Omental fat pad (tissue), 4 donors: ENCODE measurements at places on chromosomes 12 and 14. TPM values are rescaled to one million over a fixed set of nuclear protein-coding genes. Genes with fewer than 3 reads are reported as not detected.

The DERA gene
- total RNA-seq = 28.8 TPM

The PIK3C2G gene
- total RNA-seq = 0.47 TPM

The FAR2 gene
- total RNA-seq = 21.5 TPM

The REM2 gene
- 0.24 TPM for total RNA-seq

The RNF31 gene
- total RNA-seq = 64.2 TPM

GRCh38 chr12:1635301-1636095 is 6.5 kb downstream of the WNT5B start:
- no peak for DNase-seq

- no peak for DNase-seq
Observed at GRCh38 chr12:76402259-76402658, 54.0 kb upstream of the BBS10 start.

DNA sequence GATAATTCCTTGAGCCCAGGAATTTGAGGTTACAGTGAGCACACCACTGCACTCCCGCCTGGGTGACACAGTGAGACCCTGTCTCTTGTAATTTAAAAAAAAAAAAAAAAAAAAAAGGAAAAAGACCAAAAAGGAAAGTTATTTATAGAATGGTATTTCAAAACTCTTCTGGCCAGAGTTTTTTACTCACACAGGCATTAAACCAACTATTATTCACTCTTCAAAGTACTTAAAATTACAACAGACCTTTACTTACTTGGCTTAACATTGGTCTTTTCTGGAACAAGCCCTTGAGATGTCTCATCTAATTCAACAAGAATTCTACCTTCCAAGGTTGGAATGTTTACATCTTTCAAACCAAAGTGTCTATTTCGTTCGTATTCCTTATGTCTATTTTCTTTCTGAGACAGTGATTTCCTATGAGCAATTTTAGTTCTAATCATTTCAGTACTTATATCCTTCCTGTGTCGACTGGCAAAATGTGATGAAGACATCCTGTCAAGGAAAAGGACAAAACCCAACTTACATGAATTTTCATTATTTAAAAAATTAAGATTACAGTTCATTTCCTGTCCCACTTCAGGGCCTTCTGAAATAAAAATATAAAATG is 2.6 kb downstream of the DLGAP5 start:
- no peak for DNase-seq

DNA sequence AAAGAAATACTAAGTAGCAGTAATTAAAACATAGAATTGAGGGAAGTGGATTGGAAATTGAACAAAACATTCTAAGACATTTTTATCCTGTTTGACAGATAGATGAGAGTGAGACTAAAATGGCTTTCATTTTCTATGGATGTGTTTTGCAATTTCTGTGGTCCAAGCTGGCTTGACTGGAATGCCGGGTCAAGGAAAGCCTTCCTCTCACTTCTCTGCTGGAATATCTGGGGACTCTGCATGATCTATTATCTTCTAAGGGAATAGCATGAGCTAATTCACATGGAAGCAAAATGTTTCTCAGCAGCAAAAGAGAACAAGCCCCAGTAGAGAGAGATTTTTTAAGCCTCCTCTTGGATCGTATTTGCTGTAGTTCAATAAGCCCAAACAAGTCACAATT is 407.9 kb upstream of the ATXN7L3B start:
- no peak for DNase-seq

DNA sequence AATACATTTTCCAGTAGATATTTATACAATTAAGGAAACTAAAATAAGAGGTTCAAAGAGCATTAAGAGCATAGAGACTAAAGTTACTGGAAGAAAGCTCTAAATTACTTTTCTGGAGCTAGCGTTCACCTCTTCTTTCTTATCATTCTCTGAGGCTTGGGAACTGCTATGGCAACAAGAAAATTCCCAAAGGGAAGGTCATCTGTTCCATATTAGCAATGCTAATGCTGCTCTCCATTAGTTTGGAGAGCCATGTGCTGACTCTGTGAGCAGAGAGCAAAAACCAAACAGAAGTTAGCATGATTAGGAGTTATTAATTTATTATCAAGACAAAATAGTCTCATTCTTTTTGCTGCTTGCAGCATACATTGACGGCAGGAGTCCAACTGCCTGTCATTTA is 143.1 kb upstream of the SLC16A7 start:
- DNase-seq = no peak

- DNase-seq = peak; percentile 11
Observed at GRCh38 chr14:104436047-104436591, 143.4 kb upstream of the C14orf180 start.

DNA sequence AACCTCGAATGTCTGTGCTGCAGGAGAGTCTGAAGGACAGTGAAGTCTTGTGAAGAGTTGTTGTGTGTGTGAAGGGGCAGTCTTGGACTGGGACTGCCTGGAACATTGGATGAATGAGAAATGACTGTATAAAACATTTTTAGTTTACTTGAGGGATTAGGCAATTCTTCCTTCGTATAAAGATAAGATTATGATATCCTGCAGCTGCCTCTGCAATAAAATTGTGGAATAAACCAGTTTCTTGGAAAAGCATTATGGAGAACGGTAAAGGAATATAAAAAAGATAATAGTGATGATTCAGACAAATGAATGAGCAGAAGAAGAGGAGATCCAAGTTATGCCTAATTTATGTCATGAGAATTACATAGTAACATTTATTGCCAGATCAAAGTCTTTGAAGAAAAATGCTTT is 30.9 kb upstream of the LUM start:
- DNase-seq = no peak
